NCI-H1694 (cell line): ENCODE measurements at places on chromosomes 7 and 10.

- DNase-seq: no peak
These were observed 24.8 kb upstream of the FAM171A1 start for GRCh38 chr10:15395935-15396334.

DNA sequence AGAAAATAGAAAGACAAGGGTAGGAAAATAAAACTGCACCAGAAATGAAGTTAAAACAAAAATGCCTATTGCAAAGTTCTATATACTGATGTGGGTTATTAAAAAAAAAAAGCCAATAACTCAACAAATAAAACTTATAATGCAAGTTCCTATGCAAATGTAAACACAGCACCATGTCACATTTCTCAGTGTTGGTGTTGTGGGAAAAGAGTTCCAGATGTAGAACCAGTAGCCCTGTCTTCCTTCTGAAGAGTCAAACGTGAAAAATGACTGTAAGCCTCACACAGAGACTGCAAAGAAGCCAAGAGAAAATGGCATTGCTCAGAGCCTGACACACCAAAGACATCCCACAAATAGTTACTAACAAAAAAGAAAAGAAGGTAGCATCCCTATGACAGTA lies 10.1 kb downstream of the PON2 start:
- DNase-seq: no peak

DNA sequence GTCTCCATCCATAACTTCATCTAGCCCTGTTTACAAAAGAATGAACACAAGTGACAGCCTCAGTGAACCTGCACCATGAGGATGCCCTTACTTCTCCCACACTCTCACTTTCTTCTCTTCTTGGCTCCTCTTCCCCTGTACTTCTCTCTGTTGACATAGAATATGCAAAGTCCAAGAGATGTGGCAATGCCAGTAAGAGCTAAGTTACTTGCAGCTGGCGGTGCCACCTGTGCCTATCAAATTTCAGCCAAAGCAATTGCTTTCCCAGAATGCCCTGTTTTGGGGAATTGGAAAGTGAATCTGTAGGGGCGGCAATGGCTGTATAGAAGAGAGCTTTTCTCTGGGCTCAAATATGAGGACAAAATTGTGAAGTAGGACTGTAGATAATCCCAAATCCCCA lies 557.8 kb downstream of the AUTS2 start:
- DNase-seq: no peak

DNA sequence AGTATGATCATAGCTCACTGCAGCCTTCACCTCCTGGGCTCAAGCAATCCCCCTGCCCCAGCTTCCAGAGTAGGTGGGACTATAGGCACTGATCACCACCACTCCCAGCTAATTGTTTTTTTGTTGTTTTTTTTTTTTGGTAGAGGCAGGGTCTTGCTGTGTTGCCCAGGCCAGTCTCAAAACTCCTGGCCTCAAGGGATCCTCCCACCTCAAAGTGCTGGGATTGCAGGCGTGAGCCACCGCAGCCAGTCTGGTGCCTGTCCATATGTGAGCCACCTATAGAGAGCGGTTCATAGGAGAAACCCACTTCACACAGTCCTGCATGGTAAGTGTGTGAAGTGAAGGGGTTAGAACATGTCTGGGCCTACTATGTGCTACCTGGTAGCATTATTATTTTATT lies 47.5 kb downstream of the SLC29A4 start:
- no peak for DNase-seq

GRCh38 chr7:36735172-36735571 lies 10.9 kb upstream of the AOAH start:
- no peak for DNase-seq

DNA sequence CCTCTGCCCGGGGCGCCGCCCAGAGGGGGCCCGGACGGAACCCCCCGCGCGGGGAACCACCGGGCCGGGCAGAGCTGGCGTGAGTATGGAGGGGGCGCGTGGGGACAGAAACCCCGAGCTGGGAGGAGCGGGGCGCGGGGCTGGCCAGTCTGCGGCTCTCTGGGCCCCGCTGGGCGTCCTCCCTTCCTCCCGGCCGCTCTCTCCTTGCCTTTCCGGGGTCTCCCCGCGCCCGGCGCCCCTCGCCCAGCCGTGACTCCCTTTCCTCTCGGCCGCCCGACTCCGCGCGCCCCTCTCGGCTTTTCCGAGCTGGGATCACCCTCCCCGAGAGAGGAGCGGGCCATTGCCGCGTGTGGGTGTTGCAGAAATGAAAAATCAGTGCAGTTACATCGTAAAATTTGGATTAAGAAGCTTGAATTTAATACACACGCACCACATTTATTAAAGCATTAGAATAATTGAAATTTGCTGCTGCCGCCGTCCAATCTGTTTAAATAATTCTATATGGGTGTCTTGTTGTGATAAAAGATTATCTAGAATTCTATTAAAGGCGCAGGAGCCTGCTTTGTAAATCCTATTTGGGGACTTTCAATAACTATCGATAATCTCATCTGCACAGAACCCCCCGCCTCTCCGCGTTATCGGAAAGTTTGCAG lies 9.1 kb downstream of the UNCX start:
- DNase-seq: no peak

DNA sequence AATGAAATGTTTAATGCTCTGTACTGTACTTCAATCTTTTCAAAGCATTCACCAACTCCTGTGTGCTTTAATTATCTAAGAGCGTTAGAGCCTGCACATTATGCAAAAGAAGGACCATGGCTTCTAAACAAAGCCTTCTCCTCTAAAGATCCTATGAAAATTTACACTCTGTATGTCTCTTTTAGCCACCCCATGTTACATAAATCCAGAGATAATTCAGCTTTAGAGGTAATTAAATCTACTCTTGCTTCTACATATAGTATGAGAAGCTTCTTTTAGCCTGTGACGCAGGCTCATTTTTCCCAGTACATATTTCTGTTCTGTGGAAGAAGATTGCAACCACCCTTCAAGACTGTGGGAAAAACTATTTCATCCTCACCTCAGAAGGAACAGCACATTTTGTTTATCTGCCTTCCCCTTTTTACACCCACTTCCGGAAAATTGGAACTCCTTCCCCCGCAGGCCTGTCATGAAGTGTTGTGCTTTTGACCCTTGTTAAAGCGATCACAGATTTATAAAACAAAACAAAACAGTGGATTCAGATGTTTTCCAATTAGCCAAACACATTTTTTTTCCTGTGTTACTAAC lies 8.1 kb upstream of the TAS2R16 start:
- DNase-seq: no peak

- DNase-seq: no peak
These were observed 327.4 kb downstream of the SORCS1 start for GRCh38 chr10:106836933-106837663.

- no peak for DNase-seq
These were observed 30.3 kb upstream of the CREB3L2 start for GRCh38 chr7:138032186-138032585.

- no peak for DNase-seq
These were observed 71.9 kb downstream of the ELFN1 start for GRCh38 chr7:1741751-1742554.

DNA sequence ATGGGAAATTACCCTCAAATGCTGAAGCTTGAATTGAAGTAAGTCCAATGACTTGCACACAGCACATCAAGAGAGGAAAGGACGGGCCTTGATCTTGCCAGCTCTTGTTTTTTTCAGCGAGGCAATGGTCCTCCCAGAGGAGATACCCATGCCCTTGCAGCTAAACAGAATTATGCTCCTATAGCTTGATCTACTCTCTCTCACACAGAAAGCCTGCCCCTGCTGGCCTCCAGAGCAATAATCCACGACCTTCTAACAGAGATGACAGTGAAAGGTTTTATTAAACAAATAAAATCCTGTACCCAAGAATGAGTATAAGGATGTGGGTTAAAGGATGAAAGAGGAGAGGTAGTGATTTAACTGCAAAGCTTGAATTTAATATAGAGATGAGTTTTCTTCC lies 268.0 kb downstream of the ADRA2A start:
- no peak for DNase-seq

DNA sequence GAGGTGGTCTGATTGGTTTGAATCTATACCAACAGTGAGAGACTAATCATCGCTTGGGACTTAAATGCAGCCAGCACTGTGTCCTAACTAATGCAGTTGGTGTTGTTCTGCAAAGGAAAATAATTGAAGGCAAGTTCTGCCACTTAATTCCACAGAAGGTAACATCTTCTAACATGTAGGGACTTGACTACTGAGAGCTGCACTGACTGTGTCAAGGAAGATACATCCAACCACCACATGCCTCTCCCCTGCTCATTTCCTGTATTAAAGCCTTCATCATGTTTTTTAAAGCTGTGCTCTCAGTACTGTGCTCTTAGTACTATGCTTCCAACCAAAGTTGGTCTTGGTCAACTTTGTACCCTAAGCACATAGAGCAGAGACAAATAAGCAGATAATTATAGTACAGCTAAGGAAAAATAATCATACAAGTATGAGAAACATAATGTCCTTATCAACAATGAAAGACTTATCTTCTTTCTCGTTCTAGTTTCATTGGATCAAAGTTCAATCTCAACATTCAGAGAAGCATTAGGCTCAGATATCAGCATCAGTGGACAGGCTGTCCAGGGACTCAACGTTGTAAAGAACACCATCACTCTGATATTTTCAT lies 2.8 kb upstream of the CYP3A4 start:
- DNase-seq: no peak
